Upper lobe of left lung (tissue), 6 donors: ENCODE measurements at places on chromosomes 3 and 15.

DNA sequence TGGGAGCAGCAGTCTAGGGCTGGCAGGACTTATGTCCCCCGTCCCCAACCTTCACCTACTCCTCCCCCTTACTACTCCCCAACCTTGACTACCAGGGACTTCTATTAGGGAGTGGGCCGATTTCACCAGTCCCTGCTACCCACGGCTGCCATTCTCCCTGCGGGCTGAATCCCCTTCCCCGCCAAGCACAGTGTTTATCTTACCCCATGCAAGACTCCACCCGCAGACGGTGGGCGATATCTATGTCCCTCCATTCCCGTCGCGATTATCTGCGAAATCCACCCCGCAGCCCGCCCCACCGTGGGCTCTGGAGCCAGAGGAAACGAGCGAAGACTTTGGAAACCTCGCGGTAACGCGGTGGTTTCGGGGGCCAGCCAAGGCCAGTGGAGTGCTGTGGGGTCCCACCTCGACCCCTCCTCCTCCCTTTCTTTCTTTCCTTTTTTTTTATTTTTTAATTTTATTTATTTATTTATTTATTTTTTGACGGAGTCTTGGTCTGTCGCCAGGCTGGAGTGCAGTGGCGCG lies 4.7 kb downstream of the ISLR2 start:
- peaks cover 4% of the 10 kb centered on the region for H3K27me3 ChIP-seq
- H3K4me3 ChIP-seq, result no peak overlapping the region
- H3K4me1 ChIP-seq, result peaks cover 23% of the 10 kb centered on the region
- no peak overlapping the region for H3K27ac ChIP-seq

DNA sequence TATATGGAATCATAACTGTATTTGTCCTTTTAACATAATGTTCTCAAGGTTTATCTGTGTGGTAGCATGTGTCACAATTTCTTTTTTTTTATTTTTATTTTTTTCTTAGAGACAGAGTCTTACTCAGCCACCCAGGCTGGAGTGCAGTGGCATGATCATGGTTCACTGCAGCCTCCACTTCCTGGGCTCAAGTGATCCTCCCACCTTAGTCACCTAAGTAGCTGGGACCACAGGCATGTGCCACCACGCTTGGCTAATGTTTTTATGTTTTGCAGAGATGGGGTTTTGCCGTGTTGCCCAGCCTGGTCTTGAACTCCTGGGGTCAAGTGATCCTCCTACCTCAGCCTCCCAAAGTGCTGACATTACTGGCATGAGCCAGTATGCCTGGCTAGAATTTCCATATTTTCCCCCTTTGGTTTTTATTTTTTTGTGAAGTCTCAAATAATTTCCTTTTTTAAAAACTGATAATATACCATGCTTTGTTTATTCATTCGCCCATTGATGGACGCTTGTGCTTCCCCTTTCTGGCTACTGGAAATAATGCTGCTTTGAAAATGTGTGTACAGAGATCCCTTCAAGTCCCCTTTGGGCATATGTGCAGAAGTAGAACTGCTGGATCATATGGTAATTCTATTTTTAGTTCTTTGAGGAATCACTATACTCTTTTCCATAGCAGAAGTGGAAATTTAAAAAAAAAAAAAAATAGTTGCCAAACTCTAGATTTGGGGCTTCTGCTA lies 28.4 kb downstream of the TMEM40 start:
- no peak overlapping the region for H3K4me3 ChIP-seq
- H3K4me1 ChIP-seq, result no peaks in the 10 kb centered on the region
- H3K27me3 ChIP-seq, result no peaks in the 10 kb centered on the region
- no peak overlapping the region for H3K27ac ChIP-seq
- no peaks in the 10 kb centered on the region for H3K36me3 ChIP-seq

- DNase-seq, result no peak
- no peaks in the 10 kb centered on the region for H3K27me3 ChIP-seq
- H3K27ac ChIP-seq, result no peak overlapping the region
- no peaks in the 10 kb centered on the region for H3K36me3 ChIP-seq
- no peak overlapping the region for H3K4me3 ChIP-seq
Observed at GRCh38 chr15:63387748-63388493, 6.3 kb upstream of the CA12 start.

DNA sequence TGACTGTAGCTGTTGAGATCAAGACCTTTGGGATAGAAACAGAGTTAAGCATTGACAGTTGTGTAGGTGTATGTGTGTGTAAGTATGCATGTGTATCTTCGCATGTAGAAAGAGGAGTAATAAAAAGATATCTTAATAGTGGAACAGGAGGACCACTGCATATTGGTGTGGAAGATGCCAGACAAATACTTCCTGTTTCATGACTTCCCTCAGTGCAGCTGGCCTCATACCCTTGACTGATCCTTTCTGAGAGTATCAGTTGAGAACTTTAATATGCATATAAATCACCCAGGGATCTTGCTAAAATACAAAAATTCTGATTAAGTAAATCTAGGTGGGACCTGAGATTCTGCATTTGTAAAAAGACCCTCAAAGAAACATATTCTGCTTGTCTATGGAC lies 8.5 kb upstream of the ZBED2 start:
- no peak overlapping the region for H3K27ac ChIP-seq
- no peak for DNase-seq
- no peaks in the 10 kb centered on the region for H3K4me1 ChIP-seq
- no peak overlapping the region for H3K4me3 ChIP-seq
- no peaks in the 10 kb centered on the region for H3K27me3 ChIP-seq

GRCh38 chr3:113614402-113614801 lies 82.0 kb downstream of the USF3 start:
- peaks cover 3% of the 10 kb centered on the region for H3K4me1 ChIP-seq
- H3K27me3 ChIP-seq, result no peaks in the 10 kb centered on the region
- no peak overlapping the region for H3K4me3 ChIP-seq
- no peak overlapping the region for H3K27ac ChIP-seq
- no peaks in the 10 kb centered on the region for H3K36me3 ChIP-seq

- no peaks in the 10 kb centered on the region for H3K27me3 ChIP-seq
- no peak for DNase-seq
- H3K27ac ChIP-seq, result peak overlapping the region; percentile 94
- peak overlapping the region; percentile 96 for H3K4me3 ChIP-seq
- H3K36me3 ChIP-seq, result peaks cover 32% of the 10 kb centered on the region
Observed at GRCh38 chr15:66503780-66504562, 684 bp downstream of the RPL4 start.

- no peaks in the 10 kb centered on the region for H3K27me3 ChIP-seq
- H3K27ac ChIP-seq, result peak overlapping the region; percentile 54
- no peak overlapping the region for H3K4me3 ChIP-seq
- peaks cover 2% of the 10 kb centered on the region for H3K36me3 ChIP-seq
- no peak for DNase-seq
- H3K4me1 ChIP-seq, result peaks cover 29% of the 10 kb centered on the region
Observed at GRCh38 chr15:91921188-91921842, 67.8 kb downstream of the SLCO3A1 start.

- no peak overlapping the region for H3K4me3 ChIP-seq
- peaks cover 42% of the 10 kb centered on the region for H3K4me1 ChIP-seq
- H3K36me3 ChIP-seq, result no peaks in the 10 kb centered on the region
- peak overlapping the region; percentile 44 for H3K27ac ChIP-seq
- H3K27me3 ChIP-seq, result no peaks in the 10 kb centered on the region
Observed at GRCh38 chr3:52017586-52017985, 21.9 kb upstream of the RPL29 start.
